ENCODE measurements at places on chromosomes 2 and 18. TPM values are rescaled to one million over a fixed set of nuclear protein-coding genes. Genes with fewer than 3 reads are reported as not detected.

DNA sequence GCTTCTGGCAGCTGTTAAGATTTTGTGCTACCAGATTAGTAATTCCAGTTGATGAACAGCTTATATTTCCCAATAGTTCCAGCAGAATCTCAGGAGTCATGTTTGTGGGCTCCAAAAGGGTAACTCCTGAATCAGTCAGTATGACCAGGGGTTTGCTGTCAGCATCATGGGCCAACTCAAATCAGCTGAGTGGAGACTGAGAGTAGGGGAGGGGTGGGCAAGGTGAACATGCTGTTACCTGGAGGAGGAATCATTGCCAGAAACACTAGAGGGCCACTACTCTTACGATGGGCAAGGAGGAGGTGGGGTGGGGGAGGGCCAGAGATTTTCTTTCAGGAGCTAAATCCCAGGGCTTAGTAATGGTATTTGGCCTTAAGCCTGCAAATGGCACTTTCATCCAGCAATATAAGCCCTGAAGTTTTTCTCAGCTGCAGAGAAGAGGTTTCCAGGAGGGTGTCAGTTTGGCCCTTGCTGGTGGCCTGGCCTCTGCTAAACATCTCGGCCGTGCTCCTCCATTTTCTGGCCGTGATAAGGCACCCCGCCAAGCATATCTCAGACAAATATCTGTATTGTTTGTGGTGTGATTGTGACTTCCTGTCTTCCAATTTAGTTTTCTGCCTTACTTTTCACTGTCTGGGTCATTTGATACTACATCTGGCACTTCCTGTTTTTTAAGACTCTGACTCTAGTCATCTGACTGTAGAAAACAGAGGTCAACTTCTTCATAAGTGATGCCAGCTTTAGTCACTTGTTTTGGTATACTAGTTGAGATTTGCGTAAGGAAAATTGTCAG lies 120.5 kb upstream of the CXCR4 start:
- no peaks in the 10 kb centered on the region for H3K27me3 ChIP-seq
- peaks cover 21% of the 10 kb centered on the region for H3K4me1 ChIP-seq
- H3K4me3 ChIP-seq = no peak overlapping the region
- no peaks in the 10 kb centered on the region for H3K36me3 ChIP-seq

DNA sequence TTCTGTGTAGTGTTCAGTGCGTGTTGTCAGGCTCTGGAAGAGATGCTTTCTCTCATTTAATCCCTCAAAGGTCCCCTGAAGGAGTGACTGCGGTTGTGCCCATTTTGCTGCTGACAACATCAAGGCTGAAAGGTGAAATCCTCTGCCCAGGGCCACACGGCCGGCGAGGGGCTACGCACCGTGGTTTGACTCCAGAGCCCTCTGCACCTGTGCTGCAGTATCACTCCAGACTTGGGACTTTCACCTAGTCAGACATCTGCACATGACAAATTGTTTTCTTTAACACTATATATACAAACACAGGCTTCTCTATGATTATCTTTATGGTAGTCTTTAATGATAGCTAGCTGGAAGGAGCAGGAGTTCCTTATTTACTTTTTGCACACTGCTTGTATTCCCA lies 90.2 kb downstream of the ARMC9 start:
- H3K4me1 ChIP-seq = peaks cover 4% of the 10 kb centered on the region
- no peaks in the 10 kb centered on the region for H3K27me3 ChIP-seq
- no peak for DNase-seq
- H3K36me3 ChIP-seq = peaks cover 10% of the 10 kb centered on the region
- no peak overlapping the region for H3K27ac ChIP-seq

The SLC23A3 gene
- total RNA-seq = 1.5 TPM

The AKAIN1 gene
- total RNA-seq = 0.18 TPM

The GPR39 gene
- total RNA-seq = 0.09 TPM

DNA sequence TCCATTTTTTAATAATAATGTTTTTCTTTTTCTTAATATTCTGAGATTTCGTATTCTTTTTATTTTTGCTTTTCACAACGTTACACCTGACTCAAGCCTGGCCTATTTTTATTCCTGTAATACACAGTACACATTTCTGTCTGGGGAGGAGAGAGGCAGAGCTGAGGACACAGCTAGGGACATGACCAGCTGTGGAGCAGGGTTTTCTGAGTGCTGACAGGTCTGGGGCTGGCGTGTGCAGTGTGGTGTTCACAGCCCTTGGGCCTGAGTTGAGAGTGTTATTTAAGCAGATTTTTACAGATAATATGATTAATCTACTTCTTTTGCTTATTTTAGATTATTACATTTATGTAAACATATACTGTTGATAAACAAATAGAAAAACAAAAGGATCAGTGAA lies 55.9 kb downstream of the ZAP70 start:
- no peak overlapping the region for H3K27ac ChIP-seq
- DNase-seq = no peak
- H3K4me3 ChIP-seq = no peak overlapping the region
- H3K27me3 ChIP-seq = no peaks in the 10 kb centered on the region

The CYP27C1 gene
- total RNA-seq = 2.3 TPM

DNA sequence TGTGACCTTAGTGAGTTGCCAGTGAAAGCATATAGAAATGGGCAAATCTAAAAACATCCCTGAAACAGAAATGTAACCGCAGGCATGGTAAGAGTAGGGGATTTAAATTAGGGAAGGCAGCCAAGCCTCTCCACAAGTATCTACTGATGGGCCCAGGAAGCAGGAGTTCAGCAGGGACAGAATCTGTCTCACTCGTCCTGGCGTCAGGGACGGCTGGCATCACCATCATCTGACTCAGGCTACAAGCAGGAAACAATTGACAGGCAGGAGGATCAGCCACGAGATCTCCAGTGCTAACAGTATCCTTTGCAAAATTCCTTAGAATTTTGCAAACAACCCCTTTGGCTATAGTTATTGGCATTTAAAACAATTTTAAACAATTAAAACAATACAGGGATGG lies 61.3 kb downstream of the SMAD4 start:
- no peak overlapping the region for H3K4me3 ChIP-seq
- no peaks in the 10 kb centered on the region for H3K36me3 ChIP-seq
- no peaks in the 10 kb centered on the region for H3K4me1 ChIP-seq
- no peak for DNase-seq
- no peaks in the 10 kb centered on the region for H3K27me3 ChIP-seq

The NOL4 gene
- 0.09 TPM for total RNA-seq

- H3K27me3 ChIP-seq = no peaks in the 10 kb centered on the region
- no peaks in the 10 kb centered on the region for H3K4me1 ChIP-seq
- H3K36me3 ChIP-seq = no peaks in the 10 kb centered on the region
Measured at GRCh38 chr2:3692375-3692774, 11.0 kb upstream of the DCDC2C start.

The CDKL4 gene
- total RNA-seq = 3.2 TPM

The TET3 gene
- total RNA-seq = 5.5 TPM

DNA sequence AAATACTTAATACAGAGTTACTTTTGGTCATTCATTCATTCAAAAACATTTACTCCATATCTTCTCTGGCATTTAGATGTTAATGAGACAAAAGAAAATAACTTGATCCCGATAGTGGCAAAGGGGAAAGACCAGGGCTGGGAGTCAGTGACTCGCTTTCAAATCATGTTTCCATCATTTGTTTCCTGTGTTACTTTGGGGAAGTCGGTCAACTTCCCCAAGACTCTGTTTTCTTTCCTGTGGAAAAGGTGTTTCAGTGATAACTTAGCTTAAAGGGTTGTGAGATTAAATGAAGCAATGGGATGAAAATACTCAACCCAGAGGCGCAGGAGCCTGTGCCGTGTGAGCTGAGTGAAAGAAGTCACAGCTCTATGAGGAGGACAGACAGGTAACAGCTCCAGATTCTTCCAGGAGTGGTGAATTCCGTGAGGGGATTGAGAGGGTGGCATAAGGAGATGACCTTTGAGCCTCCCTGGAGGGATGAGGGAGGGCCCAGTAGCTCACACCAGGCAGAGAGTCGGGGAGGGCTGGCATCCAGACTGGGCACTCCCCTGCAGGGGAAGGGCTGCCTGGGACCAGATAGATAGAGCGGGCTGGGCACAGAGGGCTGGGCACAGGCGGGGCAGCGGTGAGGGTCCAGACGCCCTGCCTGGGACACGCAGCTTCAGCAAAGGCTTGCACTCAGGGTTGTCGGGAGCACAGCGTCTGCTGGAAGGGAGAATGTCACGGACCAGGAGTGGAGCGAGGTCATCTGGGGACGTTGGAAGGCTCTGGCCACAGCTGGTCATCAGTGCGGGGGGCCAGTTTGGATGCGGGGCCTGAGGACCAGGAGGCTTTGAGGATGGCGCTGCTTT lies 70.1 kb downstream of the TSHZ1 start:
- no peak for DNase-seq
- H3K4me1 ChIP-seq = peaks cover 18% of the 10 kb centered on the region
- peak overlapping the region; percentile 48 for H3K27ac ChIP-seq

The VSNL1 gene
- total RNA-seq = 2.3 TPM

GRCh38 chr2:127607399-127607908 lies 38.5 kb upstream of the GPR17 start:
- H3K4me1 ChIP-seq = no peaks in the 10 kb centered on the region
- no peak overlapping the region for H3K27ac ChIP-seq
- H3K27me3 ChIP-seq = no peaks in the 10 kb centered on the region
- DNase-seq = no peak

DNA sequence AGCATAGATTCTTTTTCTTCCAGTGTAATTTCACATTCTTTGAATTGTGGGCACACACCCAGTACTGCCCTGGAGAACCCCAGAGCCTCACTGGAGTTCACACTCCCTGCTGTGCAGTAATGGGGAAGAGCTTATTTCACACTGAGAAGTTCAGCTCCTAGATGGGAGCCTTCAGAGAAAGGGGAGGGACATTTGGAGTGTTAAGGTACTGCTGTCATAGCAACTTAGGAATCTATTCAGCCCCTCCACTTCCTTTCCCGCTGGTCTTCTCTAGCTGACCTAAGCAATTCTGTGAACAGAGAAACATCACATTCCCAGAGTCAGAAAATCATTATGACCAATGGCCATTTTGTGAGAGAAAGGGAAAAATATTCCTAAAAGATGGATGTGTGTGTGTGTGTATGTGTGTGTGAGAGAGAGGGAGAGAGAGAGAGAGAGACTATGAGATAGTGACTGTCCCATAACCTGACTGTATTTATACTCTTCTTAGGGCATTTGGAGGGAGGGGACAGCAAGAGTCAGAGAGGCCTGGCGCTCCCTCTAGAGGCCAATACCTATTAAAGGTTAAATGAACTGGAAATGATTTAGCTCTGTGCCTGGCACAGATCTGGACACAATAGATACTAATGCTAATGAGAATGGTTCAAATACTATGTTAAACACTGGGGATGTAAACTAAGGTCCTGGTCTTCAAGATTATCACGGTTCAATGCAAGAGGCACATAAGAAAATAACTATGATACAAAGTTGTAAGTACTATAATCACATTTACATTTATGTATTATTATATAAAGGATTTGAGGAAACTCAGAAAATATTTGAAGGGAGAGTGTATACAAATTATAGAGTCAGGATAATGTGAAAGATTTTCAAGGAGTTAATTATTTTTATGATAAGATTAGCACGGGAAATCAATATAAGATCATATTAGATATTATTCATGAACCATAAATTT lies 41.5 kb upstream of the RPE start:
- DNase-seq = peak; percentile 63
- no peaks in the 10 kb centered on the region for H3K27me3 ChIP-seq
- H3K4me3 ChIP-seq = no peak overlapping the region
- H3K4me1 ChIP-seq = peaks cover 3% of the 10 kb centered on the region

GRCh38 chr2:199756211-199756610 lies 94.8 kb downstream of the FTCDNL1 start:
- H3K27ac ChIP-seq = peak overlapping the region; percentile 62
- no peaks in the 10 kb centered on the region for H3K36me3 ChIP-seq
- no peak overlapping the region for H3K4me3 ChIP-seq

- H3K27me3 ChIP-seq = no peaks in the 10 kb centered on the region
- no peak for DNase-seq
- H3K4me3 ChIP-seq = no peak overlapping the region
- H3K36me3 ChIP-seq = no peaks in the 10 kb centered on the region
Measured at GRCh38 chr2:48312126-48312525, 217.8 kb upstream of the STON1 start.

The GPR45 gene
- not detected for total RNA-seq

GRCh38 chr2:164542581-164543021 lies 78.7 kb downstream of the GRB14 start:
- no peak overlapping the region for H3K4me3 ChIP-seq
- no peaks in the 10 kb centered on the region for H3K4me1 ChIP-seq
- H3K36me3 ChIP-seq = no peaks in the 10 kb centered on the region
- H3K27ac ChIP-seq = no peak overlapping the region
- no peaks in the 10 kb centered on the region for H3K27me3 ChIP-seq

The TM4SF20 gene
- total RNA-seq = not detected

The KCNJ3 gene
- 0.31 TPM for total RNA-seq

DNA sequence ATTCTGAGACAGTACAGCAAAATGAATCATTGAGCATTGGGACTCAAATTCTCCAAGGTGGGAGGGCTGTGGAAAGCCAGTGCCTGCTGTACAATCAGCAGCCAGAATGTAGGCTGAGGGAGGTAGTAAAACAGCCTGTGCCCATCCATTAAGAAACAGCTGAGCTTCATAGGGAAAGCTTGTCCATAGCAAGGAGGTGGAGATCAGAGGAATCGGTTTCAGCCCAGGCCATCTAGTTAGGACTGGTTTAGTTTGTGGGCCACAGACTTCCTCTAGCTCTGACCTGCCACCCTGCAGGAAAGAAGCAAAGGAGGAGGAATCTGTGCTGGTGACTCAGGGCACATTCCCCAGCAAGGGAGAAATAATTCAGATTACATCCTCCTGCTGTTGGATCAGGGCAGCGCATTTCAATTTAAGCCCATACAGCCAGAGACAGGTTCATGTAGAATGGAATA lies 333.4 kb downstream of the SETBP1 start:
- no peaks in the 10 kb centered on the region for H3K36me3 ChIP-seq
- no peak overlapping the region for H3K4me3 ChIP-seq
- H3K27ac ChIP-seq = no peak overlapping the region
- peaks cover 19% of the 10 kb centered on the region for H3K4me1 ChIP-seq
- peak; percentile 30 for DNase-seq

GRCh38 chr2:12555012-12555645 lies 161.6 kb upstream of the TRIB2 start:
- H3K27ac ChIP-seq = peak overlapping the region; percentile 48
- H3K36me3 ChIP-seq = no peaks in the 10 kb centered on the region
- H3K4me1 ChIP-seq = peaks cover 3% of the 10 kb centered on the region
- peak; percentile 64 for DNase-seq
- H3K4me3 ChIP-seq = no peak overlapping the region

GRCh38 chr2:191954451-191954850 lies 107.6 kb upstream of the CAVIN2 start:
- H3K27me3 ChIP-seq = no peaks in the 10 kb centered on the region
- H3K27ac ChIP-seq = no peak overlapping the region
- DNase-seq = no peak
- H3K36me3 ChIP-seq = no peaks in the 10 kb centered on the region
- H3K4me3 ChIP-seq = no peak overlapping the region

DNA sequence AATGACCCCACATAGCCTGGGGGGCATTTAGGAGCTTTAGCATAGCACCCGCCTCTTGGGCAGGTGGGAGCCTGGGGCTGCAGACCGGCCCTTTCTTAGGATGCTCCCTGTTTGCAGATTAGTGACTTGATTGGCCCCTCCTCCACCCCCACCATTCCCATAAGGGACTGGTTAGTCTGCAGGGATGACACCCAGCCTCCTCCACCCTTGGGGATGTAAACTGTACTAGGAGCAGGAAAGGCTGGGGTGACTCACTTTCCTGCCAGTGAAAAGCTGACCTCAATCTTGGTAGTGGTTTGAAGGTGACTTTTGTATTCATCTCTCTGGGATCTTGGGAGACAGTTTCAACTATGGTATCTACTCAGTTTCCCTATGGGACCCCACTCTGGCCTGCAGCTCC lies 24.2 kb downstream of the CTIF start:
- DNase-seq = no peak
- no peak overlapping the region for H3K27ac ChIP-seq
- no peaks in the 10 kb centered on the region for H3K27me3 ChIP-seq
- peaks cover 2% of the 10 kb centered on the region for H3K36me3 ChIP-seq
